Stimulated activated CD4-positive, alpha-beta T cell treated with anti-CD3 and anti-CD28 coated beads, Interleukin-4, amount 100 ng/mL, for 1 hour (primary cell): ENCODE measurements at places on chromosomes 6 and 20.

DNA sequence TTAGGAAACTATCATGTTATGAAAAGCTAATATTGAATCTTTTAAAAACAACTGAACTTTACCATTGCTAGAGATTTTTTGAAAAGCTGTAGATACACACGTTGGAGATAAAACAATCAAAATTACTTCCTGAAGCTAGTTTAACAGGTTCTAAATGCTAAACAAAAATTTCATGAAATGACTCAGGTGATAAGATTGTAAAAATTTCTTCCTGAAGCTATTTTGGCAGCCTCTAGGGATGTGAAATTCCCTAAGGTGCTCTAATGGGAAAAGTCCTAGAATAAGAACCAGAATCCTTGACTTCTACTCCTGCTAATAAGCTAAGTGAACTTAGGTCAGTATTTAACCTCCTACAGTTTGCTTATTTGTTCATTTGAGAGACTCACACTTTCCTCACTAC lies 8.5 kb downstream of the GCM2 start:
- no peak for DNase-seq

DNA sequence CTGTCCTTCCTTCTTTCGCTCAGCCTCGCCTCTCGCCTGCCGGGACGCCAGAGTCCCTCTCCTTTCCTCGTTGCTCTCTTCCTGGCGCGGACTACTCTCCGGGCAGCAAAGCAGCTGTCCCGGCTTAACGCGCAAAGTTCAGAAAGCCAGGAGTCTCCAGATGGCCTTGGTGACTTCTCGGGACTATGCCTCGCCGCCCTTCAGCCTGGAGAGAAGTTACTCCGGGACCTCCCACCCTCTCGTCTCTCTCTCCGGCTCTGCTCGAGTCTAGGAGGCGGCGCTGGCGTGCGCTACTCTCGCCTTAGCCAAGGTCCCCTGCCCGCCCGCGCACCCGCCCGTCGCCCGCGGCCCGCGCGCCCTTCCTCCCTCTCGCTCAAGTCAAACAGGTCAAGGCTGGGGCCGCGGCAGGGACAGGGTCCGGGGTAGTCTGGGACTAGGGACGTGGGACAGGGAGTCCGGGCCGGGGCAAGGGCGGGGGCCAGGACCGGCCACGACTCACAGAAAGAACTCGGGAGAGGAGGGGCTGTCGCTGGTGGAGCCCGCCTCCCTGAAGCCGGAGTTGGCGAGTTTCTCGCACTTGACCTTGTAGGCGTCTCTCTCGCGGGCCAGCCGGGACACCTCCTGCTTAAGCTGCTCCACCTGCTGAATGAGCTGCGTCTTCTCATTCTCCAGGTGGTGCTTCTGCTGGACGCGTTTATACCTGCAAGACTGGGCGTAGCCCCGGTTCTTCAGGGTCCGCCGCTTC lies 1.5 kb downstream of the MAFB start:
- no peak for DNase-seq

- no peak for DNase-seq
Measured at GRCh38 chr6:137625808-137626207, 131.6 kb upstream of the OLIG3 start.

GRCh38 chr6:117280922-117281321 lies 15.6 kb downstream of the VGLL2 start:
- no peak for DNase-seq

GRCh38 chr6:31005249-31006020 lies 4.8 kb upstream of the MUC22 start:
- no peak for DNase-seq

GRCh38 chr6:38714239-38715015 lies 684 bp upstream of the DNAH8 start:
- DNase-seq = no peak

DNA sequence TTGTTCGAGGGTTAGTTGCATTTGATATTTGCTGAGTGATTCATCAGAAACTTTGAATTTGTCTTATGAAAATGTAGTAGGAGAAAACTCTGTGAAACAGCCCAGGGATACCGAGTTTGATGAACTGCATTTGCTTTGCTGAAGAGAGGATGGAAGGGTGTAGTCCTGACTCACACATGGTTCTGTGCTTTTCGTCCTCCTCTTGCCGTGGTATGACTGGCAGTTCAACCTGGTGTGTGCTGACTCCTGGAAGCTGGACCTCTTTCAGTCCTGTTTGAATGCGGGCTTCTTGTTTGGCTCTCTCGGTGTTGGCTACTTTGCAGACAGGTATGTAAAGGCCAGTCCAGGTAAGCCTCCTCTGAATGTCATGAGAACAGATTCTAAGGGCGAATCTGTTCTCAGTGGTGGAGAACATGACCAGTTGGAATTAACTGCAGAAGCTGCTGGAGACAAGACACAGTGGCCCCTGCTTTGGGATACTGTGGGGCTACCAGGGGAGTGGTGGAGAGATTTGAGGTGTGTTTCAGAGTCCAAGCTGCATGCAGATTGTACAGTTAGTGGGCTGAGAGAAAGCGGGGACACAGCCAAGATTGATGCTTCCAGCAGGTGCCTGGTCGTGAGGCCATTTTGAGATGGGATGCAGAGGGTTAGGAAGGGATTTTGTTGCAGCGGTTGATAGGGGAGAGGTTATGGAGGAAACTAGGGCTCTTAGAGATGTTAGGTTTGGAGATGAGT lies 8.4 kb downstream of the SLC22A1 start:
- no peak for DNase-seq

GRCh38 chr6:120903836-120904235 lies 430.4 kb downstream of the TBC1D32 start:
- DNase-seq = no peak

GRCh38 chr20:11976966-11977365 lies 59.3 kb downstream of the BTBD3 start:
- no peak for DNase-seq

- peak; percentile 18 for DNase-seq
Measured at GRCh38 chr6:41200901-41201763, at the start of gene TREML2. Gene TREML2 (minus strand): TSS chr6:41201149. CDS start chr6:41201008, 141 bp downstream.

- peak; percentile 65 for DNase-seq
Measured at GRCh38 chr20:41329435-41330342, 10.9 kb upstream of the LPIN3 start.

DNA sequence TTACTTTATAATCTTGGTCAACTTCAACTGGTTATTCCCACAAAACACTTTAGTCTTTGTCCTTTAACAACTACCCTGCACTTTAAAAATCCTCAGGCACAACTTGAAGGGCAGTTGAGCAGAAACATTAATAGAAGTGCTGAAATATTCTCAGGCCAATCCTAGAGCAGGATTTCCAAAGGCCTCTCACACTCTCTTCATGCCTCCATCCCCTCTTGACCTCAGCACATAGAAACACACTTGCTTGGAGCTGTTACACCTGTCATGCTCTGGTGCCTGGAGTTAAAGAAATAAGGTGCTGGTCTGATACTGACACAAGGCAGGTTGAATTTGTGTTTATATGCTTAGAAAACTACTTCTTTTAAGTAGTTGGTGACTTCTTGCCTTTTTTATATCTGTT lies 618.8 kb upstream of the POU3F2 start:
- no peak for DNase-seq

DNA sequence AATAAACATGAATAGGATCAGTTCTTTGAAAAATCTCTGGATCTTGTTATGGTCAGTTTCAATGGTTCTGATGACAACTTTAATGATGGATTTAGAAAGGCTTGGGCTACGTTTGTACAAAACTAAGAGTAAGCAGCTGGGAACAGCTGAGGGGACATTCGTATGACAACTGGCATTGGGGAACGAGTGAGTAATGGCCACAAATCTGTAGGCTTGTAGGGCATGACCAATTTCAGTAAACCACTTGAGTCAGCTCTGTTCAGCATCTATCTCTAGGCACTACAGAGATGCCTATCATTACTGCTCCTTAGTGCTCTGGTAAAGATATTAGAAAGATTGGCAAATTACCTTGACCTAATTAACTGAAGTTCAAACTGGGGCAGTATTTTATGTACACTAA lies 1375.6 kb downstream of the EPHA7 start:
- no peak for DNase-seq

DNA sequence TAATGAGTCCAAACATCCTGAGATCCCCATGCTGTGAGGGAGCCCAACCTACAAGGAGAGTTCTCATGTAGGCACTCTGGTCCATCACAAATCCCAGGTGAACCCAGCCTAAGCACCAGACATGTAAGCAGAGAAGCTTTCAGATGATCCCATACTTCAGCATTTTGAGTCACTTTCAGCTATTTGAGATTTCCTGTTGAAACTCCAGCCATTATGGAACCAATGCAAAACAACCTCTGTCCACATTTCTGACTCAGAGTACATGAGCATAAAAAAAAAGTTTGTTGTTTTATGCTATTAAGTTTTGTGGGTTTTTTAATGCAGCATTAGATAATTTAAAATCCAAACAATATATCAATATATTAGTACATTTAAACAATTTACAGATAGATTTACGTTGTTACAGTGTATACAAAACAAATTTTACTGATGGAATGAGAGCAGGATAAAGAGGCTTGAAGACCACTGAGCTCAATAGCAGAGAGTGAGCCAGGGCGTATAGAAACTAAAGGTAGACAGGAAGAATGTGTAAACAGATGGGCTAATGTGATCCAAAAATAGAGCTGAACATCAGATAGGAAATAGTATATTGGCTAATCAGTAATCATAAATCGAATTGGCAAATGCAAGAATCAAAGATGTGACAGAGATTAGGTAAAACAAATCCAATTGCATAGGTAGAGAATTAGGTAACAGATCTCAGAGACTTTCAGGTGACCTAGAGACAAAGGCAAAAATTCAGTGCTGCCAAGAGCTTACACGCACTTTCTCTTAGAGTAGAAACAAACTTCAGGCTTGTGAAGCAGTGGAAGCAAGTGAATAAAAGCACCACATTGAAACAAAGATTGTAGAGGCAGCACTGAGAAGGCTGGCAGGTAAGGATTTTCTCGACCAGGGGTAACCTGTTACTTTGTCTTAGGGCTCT lies 36.2 kb upstream of the PLCB1 start:
- no peak for DNase-seq

- DNase-seq = no peak
Measured at GRCh38 chr20:47770935-47771334, 14.3 kb downstream of the SULF2 start.

- DNase-seq = no peak
Measured at GRCh38 chr6:152669895-152670294, 27.8 kb upstream of the MYCT1 start.
